ENCODE measurements at places on chromosomes 7 and 10.

DNA sequence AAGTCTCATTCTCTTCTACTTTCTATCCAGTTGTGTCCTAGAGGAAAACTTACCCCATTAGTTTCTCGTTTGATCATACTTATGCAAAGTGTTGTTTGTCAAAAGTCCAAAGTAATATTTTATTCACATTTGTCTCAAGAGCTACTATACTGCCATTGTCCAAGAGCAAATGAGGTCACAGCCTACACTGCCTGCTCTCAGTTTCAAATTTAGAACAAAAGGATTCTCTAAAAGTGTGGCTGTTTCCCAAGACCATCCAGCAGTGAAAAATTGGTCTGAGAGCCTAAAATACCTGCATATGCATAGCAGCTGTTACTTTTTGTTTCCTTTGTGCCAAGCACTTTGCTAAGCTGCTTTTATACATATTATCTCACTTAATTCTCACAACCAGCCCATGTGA lies 439.5 kb upstream of the NFE2L3 start:
- DNase-seq, result no peak

- DNase-seq, result no peak
These were observed 382.3 kb upstream of the MTPN start for GRCh38 chr7:136359333-136359903.

DNA sequence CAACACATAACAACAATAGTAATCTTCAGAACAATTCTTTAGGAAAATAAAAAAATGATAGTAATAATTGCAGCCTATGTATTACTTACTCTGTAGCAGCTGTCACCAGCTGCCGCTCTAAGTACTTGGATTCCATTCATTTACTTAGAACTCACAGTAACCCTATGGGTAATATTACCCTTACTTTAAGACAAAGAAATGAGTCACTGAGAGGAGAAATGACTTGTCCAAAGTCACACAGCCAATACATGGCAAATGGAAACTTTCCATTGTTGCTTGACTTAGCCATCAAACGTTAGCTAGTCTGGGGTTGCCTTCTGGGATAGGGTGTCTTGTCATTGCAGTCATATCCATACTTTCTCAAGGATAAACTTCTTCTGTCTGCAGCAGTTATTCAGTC lies 3.6 kb downstream of the CCNY start:
- DNase-seq, result no peak

DNA sequence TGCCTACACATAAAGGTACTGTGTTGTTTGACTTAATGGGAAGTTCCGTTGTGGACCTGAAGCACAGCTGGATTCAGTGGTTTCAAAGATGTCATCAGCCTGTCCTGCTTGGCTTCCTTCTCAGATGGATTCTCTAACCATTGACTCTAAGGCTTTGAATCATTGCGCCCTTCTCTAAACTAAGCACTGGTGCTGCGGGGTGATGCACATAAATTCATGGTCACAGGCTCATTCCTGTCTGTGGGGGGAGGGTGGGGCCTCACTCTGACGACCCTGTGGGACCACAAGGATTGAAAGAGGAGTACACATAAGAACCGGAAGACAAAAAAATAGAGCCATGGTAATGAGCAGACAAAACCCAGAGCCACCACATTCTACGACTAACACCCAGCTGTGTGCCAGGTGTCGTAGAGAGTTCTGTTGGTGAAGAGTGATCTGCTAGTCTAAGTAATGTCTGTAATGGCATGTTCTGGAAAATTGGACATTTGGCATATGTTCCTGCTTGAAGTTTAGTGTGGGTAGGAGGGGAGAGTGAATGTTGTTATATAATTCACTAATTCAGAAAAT lies 97.3 kb upstream of the YAE1 start:
- no peak for DNase-seq

- DNase-seq, result peak; percentile 99
These were observed at the start of gene H2AZ2 for GRCh38 chr7:44847920-44848634. TSS of gene H2AZ2 (minus strand) at chr7:44848087. CDS start at chr7:44847971, 116 bp downstream.

DNA sequence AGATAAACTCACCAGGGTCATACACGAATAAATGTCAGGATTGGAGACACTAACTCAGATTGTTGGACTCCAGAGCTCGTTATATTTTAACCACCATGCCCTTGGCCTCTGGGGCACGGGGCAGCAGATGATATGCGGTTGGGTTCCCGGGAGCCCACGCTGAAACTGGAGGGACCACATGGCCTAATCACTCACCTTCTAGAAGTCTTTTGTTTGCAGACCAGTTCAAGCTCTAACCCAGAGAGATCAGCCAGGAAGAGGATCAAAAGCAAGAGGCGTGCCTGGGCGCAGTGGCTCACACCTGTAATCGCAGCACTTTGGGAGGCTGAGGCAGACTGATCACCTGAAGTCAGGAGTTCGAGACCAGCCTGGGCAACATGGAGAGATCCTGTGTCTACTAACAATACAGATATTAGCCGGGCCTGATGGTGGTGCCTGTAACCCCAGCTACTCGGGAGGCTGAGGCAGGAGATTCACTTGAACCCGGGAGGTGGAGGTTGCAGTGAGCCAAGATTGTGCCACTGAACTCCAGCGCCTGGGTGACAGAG lies 42.6 kb upstream of the ECHDC3 start:
- DNase-seq, result no peak

- DNase-seq, result peak; percentile 61
These were observed 60.8 kb upstream of the BTRC start for GRCh38 chr10:101293007-101293723.

GRCh38 chr10:132386419-132386831 lies 10.6 kb upstream of the PWWP2B start:
- no peak for DNase-seq

DNA sequence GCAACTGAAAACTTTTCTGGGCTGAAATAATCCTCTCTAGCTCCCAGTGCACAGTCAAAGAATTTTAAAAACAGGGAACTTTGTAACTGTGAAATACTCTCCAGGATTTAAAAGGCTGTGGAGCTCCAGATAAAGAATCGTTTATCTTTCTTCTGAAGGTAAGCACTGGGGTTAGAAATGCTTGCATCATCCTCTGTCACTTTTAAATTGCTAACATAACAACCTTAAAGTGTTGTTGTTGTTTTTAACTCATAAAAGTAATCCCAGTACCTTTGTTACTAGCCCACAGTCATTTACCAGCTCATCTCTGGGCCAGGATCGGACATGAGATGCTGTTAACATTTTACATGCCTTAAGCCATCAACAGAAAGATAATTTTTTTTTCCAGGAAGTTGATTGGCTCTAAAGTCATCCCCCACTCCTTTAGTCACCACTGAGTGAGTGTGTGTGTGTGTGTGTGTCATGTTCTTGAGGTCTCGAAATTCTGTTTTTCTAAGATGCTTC lies at the start of gene SLC39A12:
SLC39A12 (plus strand) TSS at position 51 of the 504 bp plus-strand sequence. CDS start 1,359 bp downstream, outside the sequence.
- DNase-seq, result no peak

DNA sequence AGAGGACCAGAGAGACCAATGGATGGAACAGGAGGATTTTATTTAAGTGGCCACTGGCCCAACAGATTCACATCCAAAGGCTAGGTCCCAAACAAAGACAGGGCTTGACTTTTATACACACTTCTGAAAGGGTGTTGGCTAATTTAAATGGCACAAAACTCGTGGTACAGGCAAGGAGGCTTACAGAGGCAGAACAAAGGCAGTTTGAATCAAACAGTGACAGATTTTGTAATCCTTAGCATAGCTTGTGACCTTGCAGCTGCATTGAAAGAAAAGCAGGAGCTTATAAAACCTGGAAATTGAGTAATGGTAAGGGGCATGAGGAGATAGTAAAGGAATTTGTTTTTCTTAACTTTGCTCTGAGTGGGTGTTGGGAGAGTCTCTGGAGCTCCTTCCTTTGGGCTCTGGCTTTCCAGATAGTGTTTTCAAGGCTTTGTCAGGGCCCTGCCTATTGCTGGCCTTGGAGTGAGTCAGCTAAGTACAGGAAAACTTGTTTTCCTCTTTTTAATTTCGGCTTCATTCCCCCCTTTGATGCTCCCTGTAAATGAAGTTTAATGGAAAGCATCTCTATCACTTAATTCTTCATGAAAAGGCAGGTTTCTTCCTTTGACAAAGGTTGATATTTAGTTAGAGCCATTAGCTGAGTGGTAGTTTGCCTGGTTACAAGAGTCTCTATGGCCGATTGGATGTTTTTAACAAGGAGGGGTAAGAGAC lies 96.9 kb downstream of the TRIM24 start:
- no peak for DNase-seq

- peak; percentile 48 for DNase-seq
These were observed 12.7 kb downstream of the HNRNPF start for GRCh38 chr10:43396061-43396927.

- no peak for DNase-seq
These were observed 369.7 kb downstream of the PLXNA4 start for GRCh38 chr7:132206594-132206993.

DNA sequence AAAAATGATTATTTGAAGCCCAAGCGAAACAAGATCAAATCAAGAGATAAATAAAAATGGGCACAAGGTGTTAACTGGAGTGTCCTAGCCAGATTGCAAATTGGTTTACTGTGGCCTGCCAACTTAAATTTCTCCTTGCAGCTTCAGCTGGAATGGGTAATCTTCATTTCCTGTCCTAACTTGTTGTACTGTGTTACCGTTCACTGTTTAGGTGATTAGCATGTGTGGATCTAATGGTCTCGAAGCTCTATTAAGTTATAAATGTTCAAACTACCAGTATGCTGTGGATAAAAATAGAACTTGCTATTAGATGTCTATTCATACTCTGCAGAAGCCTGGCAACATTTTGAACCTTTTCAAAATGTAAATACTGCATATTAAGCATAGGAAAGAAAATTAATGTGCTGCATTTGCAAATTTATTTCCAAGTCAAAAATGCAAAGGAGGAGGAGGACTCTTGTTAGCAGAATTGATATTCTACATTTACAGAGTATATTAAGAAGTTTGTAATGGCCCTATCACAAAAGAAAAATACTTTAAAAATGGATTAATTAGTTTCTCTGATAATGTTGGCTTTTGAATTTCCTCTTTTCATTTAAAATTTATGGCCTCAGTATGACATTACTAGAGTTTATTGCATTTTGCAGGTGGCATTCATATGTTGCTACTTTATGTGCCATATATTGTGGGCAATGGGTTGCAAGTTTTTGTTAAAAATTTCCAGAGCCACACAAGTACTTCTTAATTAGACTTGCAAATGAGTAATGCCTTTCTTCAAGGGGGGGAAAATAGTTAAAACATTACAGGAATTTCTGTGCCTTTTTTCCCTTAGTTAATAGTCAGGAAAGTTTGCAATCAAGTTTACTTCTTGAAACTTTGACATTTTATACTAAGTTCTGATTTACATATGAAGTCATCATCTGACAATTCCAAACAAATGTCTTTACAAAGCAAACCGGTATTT lies 92.1 kb downstream of the CABCOCO1 start:
- DNase-seq, result no peak

- no peak for DNase-seq
These were observed 29.7 kb upstream of the DDC start for GRCh38 chr7:50594734-50595485.

Data from NCI-H1694 (cell line).